ACHN (cell line): ENCODE measurements at places on chromosomes 3 and 15.

GRCh38 chr3:5136211-5136918 is 14.3 kb downstream of the ARL8B start:
- DNase-seq = peak; percentile 45

DNA sequence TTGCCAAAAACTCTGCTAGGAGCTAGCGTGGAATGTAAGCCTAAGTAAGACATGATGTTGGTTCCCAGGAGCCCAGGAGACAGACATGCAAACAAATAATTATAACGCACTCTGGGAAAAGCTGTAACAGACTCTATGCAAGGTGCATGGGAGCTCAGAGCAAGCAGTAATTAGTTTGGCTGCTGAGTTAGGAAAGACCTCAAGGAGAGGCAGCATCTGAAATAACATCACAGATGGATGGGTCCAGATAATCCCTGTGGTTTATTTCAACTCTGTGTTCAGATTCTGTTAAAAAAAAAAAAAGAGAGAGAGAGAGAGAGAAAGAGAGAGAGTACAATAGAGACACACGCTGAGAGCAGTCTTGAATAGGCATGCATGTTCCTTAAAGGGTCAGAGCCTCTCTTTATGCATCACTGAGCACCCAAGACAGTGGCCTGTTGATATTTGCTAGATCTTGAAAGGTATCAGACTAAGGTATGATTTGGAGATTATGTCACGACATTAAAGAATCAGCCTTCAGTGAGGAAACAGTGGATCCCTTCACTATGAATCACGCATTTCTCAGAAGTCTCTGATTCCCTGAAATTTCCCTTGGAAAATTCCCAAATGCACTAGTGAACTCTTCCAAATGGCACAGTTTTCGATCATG is 124.4 kb upstream of the LIPC start:
- DNase-seq = peak; percentile 22

- no peak for DNase-seq
Observed at GRCh38 chr15:48481802-48482201, 150.6 kb downstream of the DUT start.

- DNase-seq = no peak
Observed at GRCh38 chr15:72063186-72063585, 54.8 kb downstream of the MYO9A start.

DNA sequence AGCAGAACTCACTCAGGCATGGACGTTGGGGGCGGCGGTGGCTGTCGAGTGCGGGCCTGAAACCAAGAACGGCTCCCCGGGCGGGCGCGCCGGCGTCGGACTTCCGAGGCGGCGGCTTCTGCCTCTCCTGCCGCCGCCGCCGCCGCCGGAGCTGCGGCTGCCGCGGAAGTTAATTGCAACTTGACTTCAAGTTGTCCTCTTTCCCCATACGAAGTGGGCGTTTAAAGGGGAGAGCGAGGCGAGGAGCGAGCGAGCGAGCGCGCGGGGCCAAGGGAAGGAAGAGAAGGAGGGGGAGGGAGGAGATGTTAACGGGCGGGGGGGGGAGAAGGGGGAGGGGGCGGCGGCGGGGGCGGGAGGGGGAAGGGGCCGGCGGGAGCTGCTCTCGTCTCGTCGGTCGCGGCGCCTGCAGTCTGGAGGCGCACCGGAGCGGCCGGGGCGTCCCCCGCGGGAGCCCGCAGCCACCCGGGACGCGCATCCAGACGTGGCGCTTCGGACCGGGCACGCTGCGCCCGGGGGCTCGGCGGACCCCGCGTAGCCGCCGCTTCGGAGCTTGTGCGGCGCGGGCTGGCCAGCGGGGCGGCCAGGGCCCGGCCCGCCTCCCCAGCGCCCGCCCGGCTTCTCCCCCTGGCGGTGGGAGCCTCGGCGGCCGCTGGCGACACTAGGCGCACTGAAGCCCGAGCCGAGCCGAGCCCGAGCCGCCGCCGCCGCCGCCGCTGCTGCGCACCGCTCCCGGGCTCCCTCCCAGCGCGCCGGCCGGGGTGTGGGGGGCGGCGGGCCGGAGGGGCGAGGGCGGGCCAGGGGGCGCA is 19.7 kb upstream of the SATB1 start:
- peak; percentile 62 for DNase-seq

DNA sequence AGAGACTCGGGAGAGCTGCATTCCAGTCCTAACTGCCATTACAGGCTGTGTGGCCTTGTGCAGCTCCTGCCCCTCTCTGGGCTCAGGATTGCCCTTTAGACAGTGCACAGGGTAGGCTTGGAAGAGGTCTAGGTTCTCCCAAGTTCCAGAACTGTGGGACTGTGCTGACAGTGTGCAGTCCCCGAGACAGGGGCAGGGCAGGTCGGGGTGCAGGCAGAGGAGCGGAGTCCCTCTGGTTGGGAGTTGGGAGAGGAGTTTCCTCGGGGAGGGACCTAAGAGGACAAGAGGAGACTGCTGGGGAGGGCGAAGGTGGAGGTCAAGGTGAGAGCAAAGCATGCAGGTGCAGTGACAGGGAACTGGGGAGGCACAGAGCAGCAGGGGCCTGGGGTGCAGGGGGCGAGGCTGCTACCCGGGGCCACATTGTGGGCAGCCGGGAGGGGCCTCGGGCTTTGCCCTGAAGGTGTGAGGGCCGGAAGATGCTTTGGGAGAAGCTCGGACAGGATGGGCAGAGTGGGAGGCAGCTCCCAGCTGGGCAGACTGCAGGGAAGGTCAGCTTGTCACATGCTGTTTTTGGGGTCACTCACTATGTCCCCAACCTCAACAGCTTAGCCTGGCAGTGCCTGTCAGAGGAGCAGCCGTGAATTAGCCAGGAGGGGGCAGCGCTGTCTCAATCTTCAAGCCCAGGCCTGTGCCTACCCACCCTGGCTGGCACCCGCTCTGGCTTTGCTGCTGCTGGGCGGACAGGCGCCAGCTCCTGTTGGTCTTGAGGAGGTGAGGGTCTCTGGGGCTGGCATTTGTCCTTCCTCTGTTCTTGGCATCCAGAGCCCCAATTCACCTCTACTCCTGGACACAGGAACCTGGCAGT is 15.4 kb upstream of the CSPG4 start:
- DNase-seq = peak; percentile 57

GRCh38 chr3:197432384-197433127 is 123.2 kb downstream of the BDH1 start:
- DNase-seq = no peak

GRCh38 chr3:73874606-73875369 is 250.0 kb upstream of the PDZRN3 start:
- DNase-seq = no peak

GRCh38 chr3:59319442-59319841 is 269.6 kb upstream of the CFAP20DC start:
- no peak for DNase-seq

GRCh38 chr15:64917211-64917610 is 5.5 kb downstream of the ANKDD1A start:
- no peak for DNase-seq

DNA sequence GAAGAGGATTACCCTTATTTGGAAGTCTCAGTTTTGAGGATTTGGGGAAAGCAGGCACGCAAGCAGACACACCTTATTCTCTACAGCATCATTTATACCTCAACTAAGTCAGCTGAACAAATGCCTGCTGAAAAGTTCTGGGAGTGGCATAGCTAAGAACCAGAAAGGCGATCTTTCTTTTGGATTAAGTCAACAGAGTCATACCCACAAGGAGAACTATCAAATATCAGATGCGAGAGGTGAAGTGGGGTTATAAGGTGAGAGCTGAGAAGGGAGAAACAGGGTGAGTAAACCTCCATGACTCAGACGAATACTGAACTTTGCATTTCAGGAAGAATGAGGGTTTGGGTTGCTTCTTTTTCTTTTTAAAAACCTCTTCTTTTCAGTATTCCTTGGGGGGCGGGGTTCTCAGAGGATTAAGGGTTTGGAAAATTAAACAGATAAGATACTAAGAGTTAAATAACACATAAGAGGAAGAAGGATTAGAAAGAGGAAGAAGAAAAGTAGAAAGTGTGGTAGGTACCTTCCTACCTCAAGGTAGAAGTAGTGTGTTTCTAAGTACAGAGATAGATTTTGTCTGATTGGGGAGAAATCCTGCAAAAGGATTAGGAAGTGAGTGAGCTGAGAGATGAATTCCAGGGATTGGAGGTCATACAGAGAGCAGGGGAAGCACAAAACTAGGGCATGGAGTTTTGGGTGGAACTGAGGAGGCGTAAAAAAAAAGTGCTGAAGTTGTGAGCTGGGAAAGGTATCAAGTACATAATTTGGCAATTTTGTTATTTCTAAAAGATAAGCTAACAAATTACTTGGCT is 41.3 kb upstream of the ICE2 start:
- DNase-seq = no peak

DNA sequence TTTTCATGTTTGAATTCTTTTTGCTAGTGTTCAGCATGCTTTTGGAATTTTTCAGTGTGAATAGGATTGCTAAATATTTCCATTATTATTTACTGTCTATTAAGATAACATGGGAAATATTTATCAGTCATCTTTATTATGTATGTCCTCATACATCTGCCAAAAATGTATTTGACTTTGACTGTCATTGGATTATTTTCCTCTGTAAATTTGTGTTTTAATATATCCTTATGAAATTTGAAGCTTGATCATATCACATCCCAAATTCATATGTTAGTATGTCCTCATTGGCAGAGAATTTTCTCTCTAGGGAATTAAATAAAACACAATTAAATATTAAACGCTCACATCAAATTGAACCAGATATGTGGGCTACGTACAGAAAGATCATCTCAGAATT is 32.3 kb upstream of the TRPC1 start:
- no peak for DNase-seq

DNA sequence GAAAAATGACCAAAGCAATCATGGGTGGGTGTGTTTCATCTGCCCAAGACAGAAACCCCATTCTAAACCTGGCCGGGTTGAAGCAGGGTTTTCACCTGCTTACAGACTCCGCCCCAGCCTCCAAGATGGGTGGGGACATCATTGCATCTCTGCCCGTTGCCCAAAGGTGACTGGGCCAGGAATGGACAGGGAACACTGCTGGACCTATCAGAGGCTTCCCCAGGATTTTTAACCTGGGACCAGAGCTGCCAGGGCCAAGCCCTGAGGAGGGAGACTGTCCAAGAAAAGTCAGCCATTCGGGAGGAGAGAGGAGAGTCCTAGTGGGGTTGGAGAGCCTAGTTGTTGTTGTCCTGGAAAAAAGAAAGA is 109.7 kb upstream of the ALDH1A3 start:
- no peak for DNase-seq

- no peak for DNase-seq
Observed at GRCh38 chr3:137767538-137768360, 3.6 kb downstream of the SOX14 start.

DNA sequence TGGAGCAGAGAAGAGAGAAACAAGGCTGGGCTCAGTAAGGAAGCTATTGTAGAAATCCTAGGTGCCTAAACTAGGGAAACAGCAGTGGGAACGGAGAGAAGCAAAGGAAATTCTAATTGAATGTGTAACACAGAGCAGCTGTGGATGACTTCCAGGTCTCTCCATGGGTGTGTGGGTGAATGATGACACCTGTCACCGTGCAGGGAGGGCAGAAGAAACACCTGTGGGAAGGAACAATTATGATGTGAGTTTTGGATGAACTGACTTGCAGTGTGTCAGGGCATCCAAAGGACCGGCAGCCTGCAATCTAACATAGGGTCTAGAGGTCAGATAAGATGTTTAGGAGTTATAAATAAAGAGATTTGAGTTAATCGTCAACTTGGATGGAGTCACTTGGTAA is 144.2 kb downstream of the RYR3 start:
- DNase-seq = peak; percentile 42

GRCh38 chr3:170467007-170467406 is 48.3 kb downstream of the CLDN11 start:
- DNase-seq = no peak

GRCh38 chr3:178048768-178049167 is 487.5 kb upstream of the KCNMB2 start:
- DNase-seq = no peak

- DNase-seq = no peak
Observed at GRCh38 chr3:149567381-149567780, 90.4 kb downstream of the WWTR1 start.

DNA sequence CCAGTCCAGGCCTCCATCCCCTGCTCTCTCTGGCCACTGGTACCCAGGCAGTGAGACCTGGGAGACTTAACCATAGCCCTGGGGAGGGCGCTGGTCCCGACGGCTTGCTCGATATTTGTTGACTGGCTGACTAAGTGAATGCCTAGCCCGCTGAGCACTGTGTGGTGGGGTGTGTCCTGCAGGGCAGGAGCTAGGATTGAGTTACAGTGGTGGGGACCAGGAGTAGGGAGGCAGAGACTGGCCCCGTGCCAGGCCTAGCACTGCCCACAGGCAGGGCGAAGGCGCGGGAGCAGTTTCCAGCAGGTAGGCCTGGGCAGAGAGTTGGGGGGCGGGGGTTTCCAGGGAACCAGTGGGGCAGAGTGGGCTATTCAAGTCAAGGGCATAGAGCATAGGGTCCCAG is at the start of gene VILL:
Gene VILL, plus strand, starts transcription at position 260 of the 400 bp plus-strand sequence. CDS start 2,887 bp downstream, outside the sequence.
- no peak for DNase-seq

GRCh38 chr15:101652786-101653430 is 727 bp upstream of the TM2D3 start:
- peak; percentile 43 for DNase-seq

DNA sequence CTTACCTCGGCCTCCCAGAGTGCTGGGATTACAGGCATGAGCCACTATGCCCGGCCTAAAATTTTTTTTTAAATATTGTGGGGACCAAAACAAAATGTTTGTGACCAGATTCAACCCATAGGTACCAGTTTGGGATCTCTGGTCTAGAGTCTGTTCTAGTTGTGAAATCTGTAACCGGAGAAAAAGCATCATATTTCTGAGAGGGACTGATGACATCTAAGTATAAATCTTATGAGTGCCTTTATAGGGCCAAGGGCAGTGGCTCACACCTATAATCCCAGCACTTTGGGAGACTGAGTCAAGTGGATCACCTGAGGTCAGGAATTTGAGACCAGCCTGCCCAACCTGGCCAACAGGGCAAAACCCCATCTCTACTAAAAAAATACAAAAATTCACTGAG is 14.1 kb upstream of the OSBPL11 start:
- no peak for DNase-seq

DNA sequence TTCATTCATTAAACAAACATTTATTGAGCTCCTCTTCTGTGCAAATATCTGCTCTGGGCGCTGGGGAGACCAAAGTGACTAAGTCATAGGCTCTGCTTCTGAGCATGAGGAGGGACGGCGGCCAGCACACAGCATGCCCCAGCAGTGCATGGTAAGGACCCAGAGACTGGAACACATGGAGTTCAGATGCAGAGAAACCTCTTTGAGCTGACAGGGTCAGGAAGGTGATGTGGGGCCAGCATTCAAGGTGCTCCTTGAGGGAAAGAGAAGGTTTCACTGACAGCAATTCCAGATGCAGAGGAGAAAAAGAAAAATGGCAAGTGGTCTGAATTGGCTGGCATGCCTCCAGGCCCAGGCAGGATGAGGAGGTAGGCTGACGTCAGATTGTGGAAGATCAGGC is 234.5 kb downstream of the UACA start:
- no peak for DNase-seq
